ENCODE measurements at places on chromosomes 7 and 10.

- DNase-seq, result no peak
Observed at GRCh38 chr10:50407076-50407801, 155.9 kb upstream of the ASAH2 start.

- no peak for DNase-seq
Observed at GRCh38 chr7:100476903-100477870, 1.8 kb downstream of the TSC22D4 start.

DNA sequence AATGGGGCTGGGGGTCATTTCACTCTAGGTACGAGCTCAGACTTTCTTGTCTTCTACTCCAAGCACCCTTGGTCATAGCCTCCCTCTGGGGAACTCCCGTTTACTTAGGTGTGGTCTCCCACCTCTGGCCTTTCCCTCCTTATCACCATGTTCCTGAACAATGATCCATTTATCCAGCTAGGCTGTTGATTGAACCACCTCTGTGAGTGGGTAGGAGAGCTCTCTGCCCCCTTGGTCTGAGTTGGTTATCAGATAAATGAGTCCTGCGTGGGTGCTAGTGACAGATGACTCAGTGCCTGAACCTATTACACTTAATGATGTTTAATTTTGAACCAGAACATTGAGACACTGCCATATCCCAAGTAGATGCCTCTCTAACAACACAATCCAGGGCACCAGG, 9.4 kb downstream of the BLNK start:
- no peak for DNase-seq

DNA sequence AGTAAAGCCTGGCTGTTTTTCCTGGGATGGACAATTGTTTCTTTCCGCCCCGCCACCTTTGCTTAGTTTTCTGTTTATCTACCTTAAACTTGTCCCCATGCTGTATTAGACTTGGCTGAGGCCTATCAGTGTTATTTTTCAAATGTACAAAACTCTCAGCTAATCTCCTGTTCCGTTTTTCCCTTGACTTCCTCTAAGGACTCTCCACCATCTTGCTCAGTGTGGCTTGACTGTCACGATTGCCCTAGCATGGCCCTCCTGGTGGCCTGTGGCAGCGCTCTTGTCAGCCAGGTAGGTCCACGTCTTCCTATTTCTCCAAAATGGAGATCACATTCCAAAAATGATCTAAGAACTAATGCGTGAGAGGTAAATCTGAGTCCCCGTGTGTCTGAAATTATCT, 36.7 kb downstream of the BAIAP2L1 start:
- DNase-seq, result no peak

DNA sequence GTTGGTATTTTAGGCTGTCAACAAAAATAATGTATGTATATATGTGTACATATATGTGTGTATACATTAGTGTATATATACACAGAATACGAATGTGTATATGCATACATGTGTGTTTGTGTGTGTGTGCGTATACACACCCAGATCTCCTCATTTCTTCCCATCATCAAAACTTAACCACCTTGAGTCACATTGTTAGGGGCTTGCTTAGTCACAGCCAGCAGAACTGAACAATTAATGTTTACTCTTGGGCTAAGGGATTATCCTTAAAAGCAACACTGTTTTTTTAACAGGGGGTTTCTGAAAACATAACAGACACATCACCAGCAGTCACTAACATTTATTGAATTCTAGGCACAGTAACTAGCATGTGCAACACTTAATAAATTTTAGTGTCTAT, 83.0 kb upstream of the ASAH2 start:
- DNase-seq, result no peak

DNA sequence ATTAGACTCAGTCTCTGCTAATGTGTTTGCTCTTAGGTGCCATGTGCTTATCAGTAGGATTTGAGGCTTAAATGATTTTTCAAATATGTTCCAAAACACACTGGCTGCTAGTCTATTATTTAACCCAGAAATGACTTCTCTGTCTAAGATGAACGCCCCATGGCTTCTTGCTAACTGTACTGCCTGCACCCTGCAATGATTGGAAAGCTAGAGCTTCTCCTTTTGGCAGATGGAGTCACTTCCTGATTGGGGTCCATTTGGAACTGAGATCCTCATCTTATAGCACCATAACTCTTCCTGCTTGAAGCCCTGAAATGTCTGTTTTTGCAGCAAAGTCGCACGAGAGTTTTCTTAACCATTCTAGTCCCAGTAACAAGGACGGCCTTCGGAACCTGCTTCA, 186.5 kb upstream of the ADO start:
- no peak for DNase-seq

- DNase-seq, result no peak
Observed at GRCh38 chr10:1735562-1735961, 1.8 kb downstream of the ADARB2 start.

DNA sequence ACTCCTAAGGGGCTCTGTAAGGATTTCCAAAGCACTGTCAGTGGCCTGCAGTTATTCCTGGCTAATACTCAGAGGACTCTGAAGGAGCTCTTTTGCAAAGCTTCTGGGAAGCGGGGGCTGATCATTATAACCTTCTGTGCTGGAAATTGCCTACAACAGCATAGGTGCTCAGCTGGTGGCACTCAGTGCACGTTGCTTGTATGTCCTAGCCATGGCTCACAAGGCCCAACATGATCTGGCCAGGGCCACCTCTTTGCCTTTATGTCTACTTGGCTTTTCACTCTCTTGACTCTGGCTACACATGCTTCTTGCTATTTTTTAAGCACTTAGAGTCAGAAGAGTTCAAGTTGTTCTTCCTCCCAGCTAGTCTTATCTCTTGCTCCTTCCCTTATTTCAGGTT, 17.5 kb downstream of the LAMB4 start:
- no peak for DNase-seq

- peak; percentile 66 for DNase-seq
Observed at GRCh38 chr7:71896535-71896934, 515.6 kb downstream of the CALN1 start.

GRCh38 chr7:7639847-7640220, 718 bp upstream of the UMAD1 start:
- DNase-seq, result no peak

- no peak for DNase-seq
Observed at GRCh38 chr10:93091960-93092359, 18.3 kb downstream of the CYP26A1 start.

DNA sequence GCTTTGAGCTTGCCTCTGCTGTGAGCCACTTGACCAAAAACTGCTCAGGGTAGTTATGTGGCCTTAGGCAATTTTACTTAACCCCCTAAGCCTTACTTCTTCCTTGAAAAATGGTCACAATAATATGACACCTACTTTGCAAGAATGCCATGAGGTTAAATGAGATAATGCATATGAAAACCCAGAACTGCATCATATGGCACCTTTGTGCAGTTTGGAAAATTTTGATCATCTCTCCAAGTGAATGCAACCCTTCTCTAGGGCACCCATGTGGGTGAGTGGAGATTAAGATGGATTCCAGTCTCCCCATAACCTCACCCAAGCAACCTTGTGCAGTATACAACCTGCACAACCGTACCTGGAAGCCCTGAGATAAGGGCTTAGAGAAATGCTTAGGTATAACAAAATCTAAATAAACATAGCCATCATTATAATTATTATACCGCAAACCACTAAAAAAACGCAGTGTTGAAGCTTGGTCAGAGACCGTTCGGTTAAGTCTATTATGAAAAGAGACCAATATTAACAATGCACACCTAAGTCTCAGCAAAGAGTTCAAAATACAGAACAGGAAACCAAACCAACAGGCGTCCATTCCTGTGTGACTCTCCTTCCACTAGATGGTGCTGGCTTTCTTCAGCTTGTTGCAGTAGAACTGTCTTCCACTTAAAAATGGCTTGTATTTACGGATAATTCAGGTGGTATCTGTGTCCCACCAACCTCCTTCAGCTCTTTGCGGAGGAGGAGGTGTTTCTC, 21.0 kb upstream of the ASB15 start:
- no peak for DNase-seq

GRCh38 chr10:4776234-4776638, 49.8 kb upstream of the AKR1E2 start:
- no peak for DNase-seq

Measured in KG1 (cell line).